ENCODE measurements at places on chromosomes 1 and 21.
A peak's percentile ranks its signal among the peaks of the same experiment; 100 is the strongest.

- DNase-seq: no peak
These were observed 158.5 kb upstream of the LMO4 start for GRCh38 chr1:87170157-87170556.

GRCh38 chr1:64304823-64305222 is 101.4 kb downstream of the UBE2U start:
- peak; percentile 22 for DNase-seq

DNA sequence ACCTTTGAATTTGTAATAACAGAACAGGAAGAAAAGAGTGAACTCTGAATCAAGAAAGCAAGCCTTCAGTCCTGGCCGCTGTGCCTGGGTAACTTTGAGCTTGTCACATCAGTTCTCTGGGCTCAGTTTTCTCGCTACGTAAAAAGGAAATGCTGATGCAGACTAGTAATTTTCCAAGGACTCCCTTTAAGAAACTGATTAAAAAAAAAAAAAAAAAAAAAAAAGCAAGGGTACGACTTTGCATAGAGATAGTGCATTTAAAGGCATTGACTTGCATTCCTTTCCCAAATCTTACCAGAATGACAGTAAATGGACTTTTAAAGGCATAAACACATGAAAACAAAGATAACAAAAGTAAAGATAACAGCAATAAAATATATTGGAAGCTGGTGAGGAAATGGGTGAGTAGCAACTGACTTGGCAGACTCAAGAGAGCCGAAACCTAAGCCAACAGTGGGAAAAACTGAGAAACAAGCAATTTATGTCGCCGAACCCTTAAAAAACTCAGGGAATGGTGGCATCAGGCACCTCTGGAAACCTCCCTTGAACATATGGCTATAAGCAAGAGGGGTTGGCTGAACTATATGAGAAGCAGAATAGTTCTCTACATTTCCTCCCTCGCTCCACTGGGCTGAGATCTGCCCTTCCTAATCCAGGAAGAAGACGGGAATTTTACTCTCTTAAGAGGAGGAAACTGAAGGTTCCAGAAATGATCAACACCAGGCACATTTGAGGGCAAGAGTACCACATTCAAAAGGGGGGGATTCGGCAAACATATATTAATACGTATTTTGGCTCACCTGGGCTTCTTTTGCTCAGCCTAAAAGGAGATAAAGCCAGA is 189.2 kb downstream of the CDC7 start:
- no peak for DNase-seq

DNA sequence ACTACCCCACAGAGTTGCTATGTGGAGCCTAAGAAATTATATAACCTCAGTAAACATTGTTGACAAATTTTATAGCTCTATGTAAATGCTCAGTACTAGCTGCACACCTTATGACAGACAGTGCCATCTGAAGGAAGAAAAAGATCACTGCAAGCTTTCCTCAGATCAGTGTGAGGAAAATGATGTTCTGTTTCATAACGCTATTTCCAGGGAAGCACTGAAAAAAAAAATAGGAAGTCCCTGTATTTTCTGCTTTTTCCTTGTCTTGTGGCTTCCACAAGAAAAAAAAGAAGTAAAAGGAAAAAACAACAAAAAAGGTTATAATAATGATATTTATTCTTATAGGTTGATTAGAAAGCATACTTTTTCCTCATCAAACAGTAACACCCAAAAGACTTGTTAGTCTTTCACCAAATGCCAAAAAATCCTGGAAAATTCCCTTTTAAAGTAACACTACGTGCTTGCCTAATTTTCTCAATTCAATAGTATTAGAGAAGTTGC is 23.2 kb downstream of the LYST start:
- peak; percentile 17 for DNase-seq

GRCh38 chr1:170215072-170215885 is 69.5 kb downstream of the NTMT2 start:
- DNase-seq: no peak

DNA sequence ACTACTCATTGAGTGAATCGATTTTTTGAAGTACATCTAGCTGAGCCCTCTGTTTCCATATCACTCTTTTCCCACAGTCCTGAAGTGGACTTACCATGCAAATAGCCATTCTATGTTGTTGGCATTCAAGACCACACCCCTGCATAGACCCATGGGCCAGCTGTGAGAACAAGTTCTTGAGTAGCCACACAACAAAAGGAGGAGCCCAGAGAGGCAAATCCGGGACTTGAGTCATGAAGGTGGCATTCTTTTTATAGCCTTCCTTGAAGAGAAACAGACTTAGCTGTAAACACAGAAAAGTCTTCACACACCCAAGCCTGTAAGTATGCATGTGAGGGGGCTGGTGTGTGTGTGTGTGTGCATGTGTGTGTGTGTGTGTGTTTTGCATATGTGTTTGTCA is 13.8 kb upstream of the SPRR5 start:
- no peak for DNase-seq
